ENCODE measurements at places on chromosomes 16 and 17.

- no peak for DNase-seq
These were observed 196.2 kb upstream of the NLRP1 start for GRCh38 chr17:5780476-5780875.

DNA sequence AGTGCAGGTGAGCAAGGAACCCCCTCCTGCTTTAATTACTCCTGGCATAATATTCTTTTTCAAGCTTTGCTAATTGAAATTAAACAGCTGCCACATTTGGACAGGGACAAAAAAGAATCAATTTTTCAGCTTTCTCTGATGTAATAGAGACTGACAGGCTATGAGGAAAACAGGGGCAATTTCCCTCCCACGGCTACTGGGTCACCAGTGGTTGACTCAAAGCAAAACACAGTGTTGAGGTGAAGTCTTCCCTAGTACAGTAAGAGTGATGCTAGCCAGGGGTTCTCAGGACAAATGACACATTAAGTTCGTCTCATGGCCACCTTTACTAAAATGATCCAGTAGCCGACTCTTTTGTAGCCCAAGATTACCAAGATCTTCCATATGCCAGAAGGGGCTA lies 38.6 kb upstream of the PMFBP1 start:
- no peak for DNase-seq

GRCh38 chr16:69187446-69188235 lies 677 bp downstream of the SNTB2 start:
- DNase-seq = peak; percentile 32

GRCh38 chr17:75589919-75590303 lies 2.3 kb downstream of the MYO15B start:
- no peak for DNase-seq

DNA sequence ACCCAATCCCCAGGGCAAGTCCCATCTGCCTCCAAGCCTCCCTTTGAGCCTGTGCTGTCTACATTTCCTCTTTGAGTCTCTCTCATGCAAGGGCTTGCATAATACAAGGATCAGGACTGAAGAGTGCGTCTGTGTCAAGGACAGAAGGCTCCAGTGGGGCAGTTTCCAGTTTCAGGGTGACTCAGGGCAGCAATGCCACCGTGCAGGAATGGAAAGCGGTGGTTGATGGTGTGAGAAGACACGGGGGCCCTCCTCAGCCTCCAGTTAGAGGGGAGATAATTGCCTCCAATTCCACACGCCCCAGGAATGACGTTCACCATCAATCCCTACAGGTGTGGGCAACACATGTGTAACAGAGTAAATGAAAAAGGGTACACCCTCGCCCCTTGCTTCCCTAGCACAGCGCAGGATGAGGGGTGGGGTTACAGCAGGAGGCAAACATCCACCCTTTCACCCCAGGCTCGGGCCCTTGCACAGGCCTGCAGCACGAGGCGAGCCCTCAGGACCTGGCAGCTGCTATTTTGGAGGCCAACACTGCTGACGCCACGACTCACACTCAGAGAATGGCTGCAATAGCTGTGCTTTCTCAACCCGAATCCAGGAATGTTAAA lies 24.8 kb upstream of the SLC25A19 start:
- DNase-seq = no peak

- DNase-seq = no peak
These were observed 1.2 kb downstream of the DUSP14 start for GRCh38 chr17:37490638-37491614.

DNA sequence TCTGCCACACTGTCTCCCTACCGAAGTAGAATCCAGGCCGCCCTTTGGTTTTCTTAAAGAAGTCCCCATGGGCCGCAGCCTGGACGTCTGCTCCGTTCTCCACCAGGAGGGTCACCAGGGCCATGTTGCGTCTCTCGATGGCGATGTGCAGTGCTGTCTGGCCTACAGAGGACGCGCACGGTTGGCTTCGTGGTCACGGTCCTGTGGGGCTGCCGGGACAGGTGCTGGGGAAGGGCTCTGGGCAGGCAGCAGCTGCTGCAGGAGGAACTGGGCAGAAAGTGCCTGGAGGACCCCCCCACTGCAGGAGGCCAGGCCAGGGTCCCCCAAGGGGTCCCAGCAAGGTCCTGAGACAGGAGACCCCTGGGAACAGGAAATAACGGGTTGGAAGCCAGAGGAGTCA lies 19.0 kb downstream of the TRPV1 start:
- no peak for DNase-seq

All from stimulated activated CD4-positive, alpha-beta T cell treated with anti-CD3 and anti-CD28 coated beads, Interleukin-1b, Interleukin-23, amount 100 ng/mL, for 4 hours (primary cell).